Inflammatory macrophage treated with lipopolysaccharide for 4 hours (primary cell): ENCODE measurements at places on chromosomes 5 and 9.
A peak's percentile ranks its signal among the peaks of the same experiment; 100 is the strongest.

DNA sequence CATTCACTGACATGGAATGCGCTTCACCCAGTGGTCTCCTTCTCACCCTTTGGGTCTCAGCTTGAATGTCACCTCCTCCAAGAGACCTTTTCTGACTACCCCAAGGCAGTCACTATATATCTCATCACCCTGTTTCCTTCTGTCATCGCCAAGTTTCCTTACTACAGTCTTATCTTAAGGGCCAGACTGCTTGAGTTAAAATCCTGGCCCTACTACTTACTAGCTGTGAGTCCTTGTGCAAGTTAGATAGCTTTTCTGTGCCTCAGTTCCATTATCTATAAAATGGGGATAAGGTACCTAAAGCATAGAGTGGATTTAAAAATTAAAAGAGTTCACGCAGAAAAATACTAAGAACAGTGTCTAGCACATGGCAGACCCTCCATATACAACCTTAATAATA lies 132.4 kb downstream of the GABBR2 start:
- DNase-seq = no peak

DNA sequence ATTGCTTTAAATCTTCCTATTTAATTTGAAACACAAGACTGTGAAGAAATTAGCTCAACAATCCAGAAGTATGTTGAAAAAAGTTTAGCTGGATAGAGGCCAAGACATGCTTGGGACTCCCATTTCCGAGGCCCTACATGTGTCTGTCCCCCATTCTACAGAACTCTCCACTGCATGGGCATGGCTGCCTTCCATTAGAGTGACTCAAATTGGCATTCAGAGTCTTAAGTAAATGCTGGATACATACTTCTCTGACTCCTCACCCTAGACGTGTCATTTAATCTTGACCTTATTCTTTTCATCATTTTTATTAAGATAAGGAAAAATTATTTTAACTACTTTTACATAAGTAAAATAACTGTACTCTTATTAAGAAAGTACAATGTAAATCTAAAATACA lies 530.4 kb upstream of the CDH9 start:
- no peak for DNase-seq

DNA sequence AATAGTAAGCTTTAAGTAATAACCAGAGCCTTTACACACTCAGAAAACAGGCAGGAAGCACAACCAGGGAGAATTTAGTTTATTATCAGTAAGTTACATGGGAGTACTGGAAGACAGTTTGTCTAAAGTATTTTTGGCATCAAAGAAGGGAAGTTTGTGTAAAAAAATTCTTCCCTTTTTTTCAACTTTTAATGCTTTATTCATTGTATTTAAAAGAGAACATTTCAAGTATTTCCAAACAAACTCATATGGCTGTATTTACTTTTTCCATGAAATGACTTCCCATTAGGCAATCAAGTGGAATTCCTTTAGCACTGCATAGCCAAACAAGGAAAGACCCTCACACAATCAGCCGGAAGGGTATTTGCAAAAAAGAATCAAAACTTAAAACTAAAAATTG lies 26.7 kb downstream of the RNF145 start:
- peak; percentile 33 for DNase-seq

DNA sequence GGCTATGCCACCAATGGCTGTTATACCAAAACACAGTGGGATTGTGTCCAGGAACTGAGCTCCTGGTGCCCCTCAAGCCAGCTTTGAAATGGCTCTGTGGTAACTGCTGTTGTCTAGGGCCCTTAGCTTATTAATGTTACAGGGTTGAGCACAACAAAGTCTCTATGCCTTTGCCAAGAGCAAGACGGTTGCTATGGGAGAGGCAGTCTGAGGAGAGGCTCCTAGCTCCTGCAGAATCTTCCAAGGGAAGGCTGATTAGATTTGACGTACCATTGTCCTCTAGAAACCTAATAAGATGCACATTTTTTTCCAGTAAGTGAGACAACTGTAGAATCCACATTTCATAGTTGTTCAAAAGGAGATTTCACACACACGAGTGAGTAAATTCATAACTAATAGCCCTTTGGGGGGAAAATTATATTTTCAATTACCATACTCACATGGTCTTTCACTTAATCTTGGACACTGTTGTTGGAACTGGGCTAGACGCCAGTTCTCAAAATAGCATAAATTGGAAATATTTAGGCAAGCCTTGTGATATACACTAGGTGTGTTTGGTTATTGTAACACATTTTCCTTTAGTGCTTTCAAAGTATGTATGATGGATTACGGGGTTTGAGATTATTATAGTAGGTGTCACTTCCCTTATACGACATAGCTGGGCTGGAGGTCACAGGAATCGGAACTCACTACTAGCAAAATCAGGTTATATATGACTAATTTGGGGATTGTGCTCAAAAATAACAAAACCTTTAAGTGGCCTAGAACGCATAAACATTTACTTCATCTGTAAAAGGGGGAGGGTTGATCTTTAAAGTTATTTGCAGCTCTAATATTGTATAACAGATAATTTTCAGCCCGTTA lies 186.3 kb upstream of the EGFLAM start:
- DNase-seq = no peak

GRCh38 chr9:133864011-133864410 lies 125.9 kb upstream of the SARDH start:
- DNase-seq = no peak

DNA sequence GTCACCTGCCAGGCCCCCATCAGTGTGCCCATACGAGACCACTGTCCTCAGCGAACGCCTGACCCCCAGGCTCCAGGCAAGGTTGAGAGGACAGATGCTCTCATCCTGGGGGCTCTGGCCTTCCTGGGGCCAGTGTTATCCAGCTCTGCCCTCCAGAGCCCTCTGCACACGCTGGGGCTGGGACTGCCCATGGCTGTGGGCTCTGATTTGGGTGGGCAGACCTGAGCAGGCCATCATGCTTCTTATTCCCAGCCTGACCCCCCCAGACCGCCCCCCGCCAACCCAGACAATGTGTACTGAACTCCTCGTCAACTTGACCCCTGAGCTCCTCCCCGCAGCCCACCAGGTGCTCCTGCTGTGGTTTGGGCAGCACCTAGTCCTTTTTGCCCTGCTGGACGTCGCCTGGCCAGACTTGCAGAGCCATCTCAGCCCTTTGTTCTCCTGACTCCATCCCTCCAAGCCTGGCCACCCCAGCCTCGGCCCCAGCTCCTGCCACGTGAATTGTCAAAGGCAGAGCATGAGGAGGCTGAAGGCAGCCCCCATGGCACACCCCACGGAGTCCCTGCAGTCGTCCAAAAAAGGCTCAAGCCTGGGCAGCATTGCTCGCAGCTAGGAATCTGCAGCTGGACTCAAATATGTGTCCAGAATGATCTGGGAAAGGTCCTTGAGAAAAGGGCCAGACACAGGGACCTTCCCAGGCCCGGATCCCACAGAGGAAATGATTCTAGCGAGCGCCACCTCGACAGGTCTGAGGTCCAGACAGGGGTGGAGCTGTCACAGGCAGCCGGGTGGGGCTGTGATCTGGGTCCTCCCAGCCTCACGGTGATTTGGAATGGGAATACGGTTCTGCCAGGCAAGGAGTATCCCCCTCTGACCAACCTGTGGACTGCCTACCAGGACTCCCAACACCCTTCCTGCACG lies 87.0 kb downstream of the ADAMTS2 start:
- no peak for DNase-seq

DNA sequence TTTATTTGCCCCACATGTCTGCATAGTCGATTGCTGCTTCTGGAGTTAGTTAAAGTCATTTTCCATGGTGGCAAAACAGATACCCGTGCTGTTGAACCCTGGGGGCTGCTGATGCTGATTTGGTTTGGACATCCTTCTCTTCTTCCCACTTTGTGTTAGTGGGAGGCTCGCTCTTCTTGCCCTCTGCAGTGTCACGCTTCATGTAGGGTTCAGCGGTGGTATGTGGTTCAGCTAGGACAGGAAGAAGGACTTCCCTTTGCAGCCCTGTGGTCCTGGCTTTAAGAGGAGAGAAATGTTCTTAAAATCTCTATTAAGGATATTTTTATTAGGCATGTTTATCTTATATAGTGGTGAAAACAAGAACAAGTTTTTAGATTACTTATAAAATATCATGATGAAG lies 36.2 kb downstream of the SLC36A1 start:
- no peak for DNase-seq

DNA sequence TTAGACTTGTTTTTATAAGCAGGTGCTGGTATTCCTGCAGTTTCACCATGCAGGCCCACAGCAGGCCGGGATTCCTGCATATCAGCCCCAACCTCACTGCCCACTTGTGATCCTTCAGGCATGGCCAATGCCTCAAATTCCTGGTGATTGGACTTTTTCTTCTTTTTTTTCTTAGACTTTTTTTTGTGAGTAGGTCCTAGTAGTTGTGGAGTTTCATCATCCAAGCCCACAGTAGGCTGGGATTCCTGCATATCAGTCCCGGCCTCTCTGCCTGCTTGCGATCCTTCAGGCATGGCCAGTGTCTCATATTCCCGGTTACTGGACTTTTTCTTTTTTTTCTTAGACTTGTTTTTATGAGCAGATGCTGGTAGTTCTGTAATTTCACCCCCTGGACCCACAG lies 4.8 kb downstream of the TTF1 start:
- DNase-seq = no peak

- DNase-seq = no peak
These were observed 208.6 kb downstream of the GRIA1 start for GRCh38 chr5:153699035-153699434.

DNA sequence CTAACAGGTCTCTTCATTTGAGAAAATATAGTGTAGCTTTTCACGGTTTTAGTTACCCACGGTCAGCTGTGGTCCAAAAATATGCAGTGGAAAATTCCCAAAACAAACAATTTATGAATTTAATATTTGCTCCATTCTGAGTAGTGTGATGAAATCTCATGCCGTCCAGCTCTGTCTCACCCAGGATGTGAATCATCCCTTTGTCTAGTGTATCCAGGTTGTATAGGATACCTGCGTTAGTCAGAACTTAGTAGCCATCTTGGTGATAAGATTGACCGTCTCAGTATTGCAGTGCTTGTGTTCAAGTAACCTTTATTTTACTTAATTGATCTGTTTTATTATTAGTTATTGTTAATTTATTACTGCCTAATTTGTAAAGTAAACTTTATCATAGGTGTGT lies 41.1 kb downstream of the NDUFS4 start:
- no peak for DNase-seq

GRCh38 chr9:22722492-22722891 lies 275.9 kb downstream of the DMRTA1 start:
- no peak for DNase-seq

GRCh38 chr9:129374651-129375050 lies 196.6 kb upstream of the IER5L start:
- no peak for DNase-seq

- no peak for DNase-seq
These were observed 28.7 kb downstream of the KIF3A start for GRCh38 chr5:132708645-132709044.

- DNase-seq = peak; percentile 38
These were observed 103.5 kb upstream of the ARRDC3 start for GRCh38 chr5:91486638-91487037.

- DNase-seq = no peak
These were observed 8.3 kb downstream of the ENTPD8 start for GRCh38 chr9:137432687-137433348.

DNA sequence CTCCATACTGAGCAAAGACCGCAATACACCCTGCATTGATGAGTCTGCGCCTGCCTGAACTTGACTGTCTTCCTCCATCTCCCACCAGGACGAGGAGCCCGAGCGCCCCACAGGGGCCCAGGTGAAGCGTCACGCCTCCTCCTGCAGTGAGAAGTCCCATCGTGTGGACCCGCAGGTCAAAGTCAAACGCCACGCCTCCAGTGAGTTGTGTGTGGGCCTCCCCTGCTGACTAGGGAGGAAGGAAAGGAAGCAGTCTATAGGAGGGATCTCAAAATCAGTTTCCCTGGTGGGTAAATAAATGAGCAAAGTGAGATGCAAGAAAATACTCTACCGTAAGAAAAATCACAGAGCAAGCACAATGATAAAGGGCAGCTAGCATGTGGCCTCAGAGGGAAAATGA lies 22.8 kb upstream of the GRPEL2 start:
- DNase-seq = no peak

- no peak for DNase-seq
These were observed 14.6 kb downstream of the CCNJL start for GRCh38 chr5:160297776-160298175.

DNA sequence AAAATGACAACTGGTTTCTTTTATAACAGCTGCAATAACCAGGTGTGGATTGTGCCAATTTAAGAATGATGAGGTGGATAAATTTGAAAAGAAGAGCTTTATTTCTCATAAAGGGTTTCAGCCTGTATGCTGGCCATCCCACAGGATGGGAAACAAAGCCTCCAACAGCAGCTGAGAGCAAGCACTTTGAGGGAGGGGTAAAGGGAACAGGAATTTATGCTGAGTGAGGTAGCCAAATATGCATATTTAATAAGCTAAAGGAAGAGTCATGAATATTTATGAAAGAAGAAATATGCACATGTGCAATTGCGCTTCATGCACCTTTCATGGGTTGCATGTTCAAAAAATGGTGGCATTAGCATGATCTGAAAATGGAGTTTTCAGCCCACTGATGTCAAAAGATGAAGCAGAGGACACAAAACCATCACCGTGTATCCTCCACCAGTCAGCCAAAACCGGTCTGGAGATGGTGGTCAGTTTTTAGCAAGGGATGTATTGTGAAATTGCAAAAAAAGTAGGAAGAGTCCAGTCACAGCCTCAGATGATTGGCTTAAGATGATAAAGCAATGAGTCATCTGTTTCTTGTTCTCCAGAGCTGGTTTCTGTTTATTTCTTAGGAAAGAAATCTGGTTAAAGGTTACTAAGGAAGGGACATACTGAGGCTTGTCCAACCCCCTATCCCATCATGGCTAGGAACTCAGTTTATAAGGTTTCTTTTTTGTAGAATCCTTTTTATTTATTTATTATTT lies 47.9 kb downstream of the DEPDC1B start:
- peak; percentile 90 for DNase-seq

DNA sequence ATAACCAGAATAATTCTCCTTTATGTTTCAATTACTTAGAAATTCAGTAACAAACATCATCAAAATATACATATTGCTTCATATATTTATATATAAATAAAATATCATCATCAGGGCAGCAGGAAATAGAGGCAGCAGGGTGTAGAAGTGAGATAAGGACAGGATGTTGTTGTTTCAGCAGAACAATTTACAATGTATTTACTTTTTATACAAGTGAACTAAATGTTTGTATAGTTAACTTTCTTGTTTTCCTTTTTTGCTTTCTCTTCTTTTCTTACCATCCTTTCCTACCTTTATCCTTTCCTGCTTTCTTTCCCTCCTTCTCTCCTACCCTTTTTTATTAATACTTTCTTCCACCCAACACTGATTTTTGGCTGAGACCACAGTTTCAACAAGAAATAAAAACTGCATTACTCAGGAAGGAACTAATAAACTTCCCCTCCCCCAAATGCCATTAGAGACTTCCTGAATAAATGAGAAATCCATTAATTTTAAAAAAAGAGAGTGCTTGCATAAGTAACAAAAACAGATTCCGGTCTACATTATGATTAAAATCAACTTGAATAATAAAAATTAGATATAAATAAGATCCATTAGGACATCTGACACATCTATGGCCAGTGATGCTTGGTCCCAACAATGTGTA lies 159.8 kb upstream of the ACOT12 start:
- DNase-seq = no peak
